ENCODE measurements at places on chromosomes 1 and 21.

DNA sequence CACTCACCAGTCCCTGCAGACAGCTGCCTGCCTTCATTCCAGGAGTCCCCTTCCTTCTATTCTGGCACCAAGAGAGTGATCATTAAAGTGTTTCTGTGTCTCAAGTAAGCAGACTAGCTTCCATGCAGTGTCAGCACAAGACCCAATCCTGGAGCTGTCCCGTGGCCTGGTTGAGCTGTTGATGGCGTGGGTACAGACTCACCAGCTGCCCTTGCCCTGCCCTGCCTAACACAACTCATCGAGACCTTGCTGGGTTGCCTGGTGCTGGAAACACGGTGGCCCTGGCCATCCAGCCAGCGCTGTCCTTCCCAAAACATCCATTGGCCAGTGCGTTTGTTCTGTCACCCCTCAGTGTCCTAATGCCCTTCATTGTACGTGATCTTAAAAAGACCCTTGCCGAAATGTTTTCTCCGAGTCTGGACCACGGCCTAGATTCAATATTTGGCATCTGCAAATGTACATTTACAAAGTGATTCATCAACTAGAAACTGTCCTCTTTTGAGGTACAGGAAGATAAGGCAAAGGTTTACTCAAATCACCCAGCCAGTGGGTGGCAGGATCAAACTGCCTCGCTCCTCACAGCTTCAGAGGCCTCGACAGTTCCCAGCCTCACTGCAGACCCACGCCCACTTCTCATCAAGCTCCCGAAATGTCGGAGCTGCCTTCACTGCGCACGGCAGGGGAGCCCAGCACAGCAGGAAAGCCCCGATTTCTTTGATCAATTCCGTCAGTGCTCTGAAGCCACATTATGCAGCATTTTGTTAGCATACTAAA is 494.2 kb downstream of the KIF26B start:
- DNase-seq, result no peak

DNA sequence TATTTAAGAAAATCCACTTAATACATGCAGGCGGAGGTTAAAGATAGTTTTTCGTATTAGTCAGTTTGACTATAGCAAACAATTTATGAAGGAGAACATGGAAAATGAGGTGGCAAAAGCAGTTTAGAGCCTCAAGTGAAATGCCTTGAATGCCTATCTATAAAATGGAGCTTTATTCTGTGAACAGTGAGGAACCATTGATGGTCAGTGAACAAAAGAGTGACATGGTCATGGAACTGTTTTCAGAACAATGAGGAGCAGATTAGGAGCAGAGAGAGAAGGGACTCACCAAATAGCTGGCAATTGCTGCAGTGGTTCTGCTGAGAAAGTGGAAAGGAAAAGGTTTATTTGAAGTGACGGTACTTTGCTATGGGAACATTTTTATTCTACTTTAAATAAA is 299.8 kb downstream of the DUSP10 start:
- DNase-seq, result no peak

DNA sequence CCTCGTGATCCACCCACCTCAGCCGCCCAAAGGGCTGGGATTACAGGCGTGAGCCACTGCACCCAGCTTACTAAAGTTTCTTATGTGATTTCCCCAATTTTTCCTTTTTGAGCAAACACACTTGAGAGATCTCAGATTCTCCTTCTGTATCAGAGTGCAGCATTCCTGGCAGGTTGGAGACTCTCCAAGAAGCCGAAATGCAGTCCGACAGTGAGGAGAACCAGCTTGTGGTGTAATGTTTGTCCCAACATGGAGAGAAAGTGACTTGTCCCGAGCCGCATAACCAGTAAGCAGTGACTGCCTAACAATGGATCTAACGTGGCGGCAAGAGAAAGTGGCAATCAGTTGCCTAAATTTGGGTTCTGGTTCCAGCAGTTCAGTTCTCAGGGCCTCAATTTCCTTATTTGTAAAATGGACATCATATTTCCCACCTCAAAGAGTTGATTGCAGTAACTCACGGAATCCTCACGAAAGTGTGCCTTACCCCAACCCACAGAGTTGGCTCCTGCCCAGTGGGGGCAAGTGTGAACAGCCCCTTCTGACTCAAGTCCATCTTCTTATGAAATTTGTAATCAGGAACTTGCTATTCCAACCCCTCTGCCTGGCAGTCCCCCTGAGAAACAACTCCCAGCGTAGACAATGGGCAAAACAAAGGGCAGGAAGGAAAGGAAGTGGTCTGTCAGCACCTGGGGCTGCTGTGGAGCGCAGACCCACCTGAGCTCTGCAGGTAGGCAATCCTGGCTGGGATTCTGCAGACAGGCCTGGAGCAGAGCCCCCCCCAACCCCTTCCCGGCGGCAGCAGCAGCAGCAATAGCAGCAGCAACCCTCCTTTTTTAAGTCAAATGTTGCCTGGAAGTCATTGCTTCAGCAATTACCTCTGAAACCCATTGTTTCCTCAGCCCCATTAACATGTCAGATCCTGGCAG is 223.6 kb upstream of the POU3F1 start:
- DNase-seq, result no peak

GRCh38 chr1:31901838-31902509 is 36.2 kb downstream of the PTP4A2 start:
- DNase-seq, result no peak

- no peak for DNase-seq
Observed at GRCh38 chr1:109481646-109482045, 2.1 kb upstream of the ATXN7L2 start.

GRCh38 chr1:96416701-96417444 is 304.7 kb upstream of the PTBP2 start:
- DNase-seq, result no peak

GRCh38 chr1:9317591-9318417 is 25.1 kb downstream of the SPSB1 start:
- DNase-seq, result no peak

DNA sequence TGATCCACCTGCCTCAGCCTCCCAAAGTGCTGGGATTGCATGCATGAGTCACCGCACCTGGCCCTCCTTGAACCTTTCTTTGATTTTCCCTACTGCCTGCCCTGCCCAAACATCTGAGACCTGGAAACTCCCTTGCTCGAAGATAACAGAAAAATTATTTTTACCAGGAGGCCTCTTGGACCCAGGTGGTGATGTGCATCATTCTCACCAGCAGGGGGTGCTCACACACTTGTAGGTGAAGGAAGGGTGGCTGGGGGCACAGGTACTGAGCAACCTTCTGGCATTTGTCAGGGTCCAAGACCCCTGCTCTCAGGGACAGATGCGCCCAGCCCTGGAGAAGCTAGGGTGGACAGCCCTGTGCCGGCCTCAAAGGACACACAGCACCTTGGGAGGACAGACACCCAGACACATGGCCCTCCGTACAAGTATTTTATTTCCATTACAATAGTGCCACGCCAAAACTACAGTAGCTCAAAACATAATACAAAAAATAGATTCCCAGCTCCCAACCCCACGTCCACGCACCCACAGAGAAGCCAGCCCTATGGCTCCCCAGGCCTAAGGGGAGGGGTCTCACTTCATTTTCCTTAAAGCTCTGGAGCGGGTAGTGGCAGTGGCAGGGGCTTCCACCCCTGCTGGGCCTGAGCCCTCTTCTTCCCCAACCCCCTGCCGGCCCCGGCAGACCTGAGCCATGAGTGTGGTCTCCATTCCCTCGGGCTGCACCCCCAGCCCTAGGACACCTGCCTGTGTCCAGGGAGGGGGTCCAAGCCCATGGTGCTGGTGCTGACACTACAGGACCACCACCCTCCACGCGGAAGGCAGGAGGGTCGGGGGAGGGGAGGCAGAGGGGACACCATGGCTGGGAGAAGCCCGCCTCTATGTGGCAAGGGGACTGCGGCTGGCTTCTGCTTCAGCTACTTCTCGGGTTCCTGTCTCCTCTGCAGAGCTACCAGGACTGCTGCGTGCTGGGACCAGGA is 40.4 kb upstream of the EIF4G3 start:
- DNase-seq, result peak; percentile 73

DNA sequence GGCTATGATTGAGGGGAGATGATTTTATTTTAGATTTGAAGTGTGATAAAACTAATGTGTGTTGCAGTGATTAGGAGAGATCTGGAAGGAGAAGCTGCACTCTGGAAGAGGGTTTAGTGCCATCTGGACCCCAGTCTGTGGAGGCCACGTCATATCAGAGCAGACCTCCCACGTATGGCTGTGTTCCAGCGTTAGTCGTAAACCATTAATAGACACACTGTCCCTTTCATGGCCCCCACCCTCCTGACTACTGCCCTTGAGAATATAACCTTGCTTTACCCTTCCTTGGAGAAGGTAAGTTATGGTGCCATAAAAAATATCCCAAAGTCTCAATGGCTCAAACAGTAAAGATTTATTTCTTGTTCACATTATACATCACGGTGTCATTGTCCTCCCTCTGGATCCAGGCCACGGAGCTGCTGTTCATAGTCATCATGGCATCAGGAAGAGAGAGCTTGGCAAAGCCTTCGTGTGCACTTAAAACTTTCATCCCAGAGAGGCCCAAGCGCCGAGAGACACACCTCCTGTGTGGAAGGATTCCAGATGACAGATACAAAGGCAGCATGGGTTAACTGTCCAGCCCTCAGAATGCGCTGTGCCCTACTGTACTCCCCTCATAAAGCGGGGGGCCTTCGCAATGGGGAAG is 33.2 kb downstream of the RHOU start:
- no peak for DNase-seq

GRCh38 chr1:197788741-197789739 is 13.8 kb upstream of the DENND1B start:
- DNase-seq, result no peak

DNA sequence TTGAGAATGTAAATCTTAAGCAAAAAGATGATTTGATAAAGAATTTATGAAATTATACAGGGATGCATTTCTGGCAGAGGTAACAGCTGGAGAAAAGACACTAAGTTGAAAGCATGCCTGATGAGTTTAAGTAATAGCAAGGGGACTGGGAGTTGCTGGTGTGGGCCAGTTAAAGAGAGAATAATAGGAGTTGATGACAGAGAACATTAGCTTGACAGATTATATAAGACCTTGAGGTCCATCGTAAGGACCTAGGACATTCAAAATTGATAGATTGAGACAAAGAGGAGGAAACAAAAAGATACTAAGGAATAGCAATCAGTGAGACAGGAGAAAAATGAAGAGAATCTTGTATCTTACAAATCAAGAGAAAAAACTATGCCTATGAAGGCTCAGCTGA is 84.7 kb upstream of the TMPRSS15 start:
- no peak for DNase-seq

DNA sequence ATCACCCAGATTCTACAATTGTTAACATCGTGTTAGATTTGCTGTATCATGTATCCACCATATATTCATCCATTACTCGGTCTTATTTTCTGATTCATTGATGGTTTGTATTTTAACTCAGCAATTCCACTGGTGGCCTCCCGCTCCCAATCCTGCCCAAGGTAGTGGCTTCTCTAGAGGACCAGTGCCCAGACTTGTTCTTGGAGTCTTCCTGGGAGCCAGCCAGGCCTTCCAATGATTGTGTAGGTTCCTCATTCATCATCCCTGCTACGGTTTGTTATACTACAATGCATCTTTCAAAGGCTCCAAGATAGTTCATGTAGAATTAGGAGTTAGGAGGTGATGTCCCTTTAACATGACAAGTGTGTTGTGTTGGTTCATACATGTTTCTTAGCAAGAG is 451.1 kb downstream of the SETD4 start:
- DNase-seq, result no peak

DNA sequence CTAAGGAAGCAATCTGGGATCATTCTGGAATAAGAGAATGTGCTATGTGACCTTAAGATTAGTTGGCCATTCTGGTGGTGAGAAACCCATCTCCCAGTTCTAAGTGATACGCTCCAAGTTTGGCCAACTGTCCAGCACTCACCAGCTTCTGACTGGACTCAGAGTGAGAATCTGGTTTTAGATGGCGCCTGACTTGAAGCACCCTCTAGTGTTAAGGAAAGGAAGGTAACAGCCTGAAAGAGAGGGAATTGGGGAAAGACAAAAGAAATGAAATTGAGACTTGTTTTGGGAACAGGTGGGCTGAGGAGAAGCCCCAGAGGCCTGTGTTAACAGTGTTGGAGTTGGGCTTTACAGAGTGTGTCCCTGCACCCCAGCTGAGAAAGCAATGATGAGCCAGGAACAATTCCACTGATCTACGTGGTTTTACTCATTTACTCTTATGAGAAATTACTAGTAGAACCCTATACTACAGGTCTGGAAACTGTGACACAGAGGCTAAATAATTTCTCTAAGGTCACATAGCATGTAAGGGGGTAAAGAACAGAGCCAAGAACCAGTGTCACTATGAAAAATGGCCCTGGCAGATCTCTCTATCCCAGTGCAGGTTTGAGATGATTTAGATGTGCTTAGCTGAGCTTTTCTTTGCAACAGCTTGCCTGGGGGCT is 9.3 kb upstream of the FCAMR start:
- peak; percentile 13 for DNase-seq

GRCh38 chr21:31293986-31294385 is 50.1 kb downstream of the TIAM1 start:
- DNase-seq, result no peak

DNA sequence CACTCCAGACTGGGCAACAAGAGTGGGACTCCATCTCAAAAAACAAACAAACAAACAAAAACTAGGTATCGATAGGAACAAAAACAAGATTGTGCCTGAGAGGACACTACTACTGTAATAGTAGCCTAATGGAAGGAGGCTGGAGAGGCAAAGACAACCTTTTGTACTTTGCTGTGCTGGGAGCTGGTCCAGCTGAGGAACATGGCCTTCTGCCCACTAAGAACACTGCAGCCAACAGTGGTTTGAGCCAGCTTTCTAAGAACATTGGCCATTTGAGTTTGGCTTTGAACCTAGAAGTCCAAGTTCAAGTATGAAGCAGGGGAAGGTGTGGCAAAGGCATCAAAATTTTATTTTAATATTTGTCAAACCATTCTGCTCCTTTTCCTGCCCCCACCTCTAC is 22.7 kb upstream of the RGS8 start:
- DNase-seq, result no peak

DNA sequence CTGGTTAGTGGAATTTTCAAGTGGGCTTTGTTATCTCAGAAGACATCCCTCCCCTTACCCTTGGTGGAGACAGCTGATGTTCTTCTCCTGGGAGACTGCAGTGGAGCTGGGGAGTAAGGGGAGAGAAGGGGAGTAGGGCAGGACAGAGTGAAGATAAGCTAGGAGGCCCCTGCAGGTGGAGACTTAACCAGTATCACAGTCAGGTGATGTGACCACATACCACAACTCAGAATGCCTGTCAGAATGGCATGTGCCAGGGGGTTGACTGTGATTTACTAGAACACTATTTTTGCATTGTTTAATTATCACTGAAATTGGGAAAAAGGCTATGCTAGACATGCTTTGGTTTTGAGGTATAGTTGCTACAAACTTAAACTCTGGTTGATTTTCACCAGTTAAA is 124.6 kb downstream of the NRDC start:
- DNase-seq, result no peak

- no peak for DNase-seq
Observed at GRCh38 chr1:61370177-61370912, 288.0 kb downstream of the NFIA start.

GRCh38 chr1:54874079-54874830 is 12.7 kb downstream of the DHCR24 start:
- no peak for DNase-seq

DNA sequence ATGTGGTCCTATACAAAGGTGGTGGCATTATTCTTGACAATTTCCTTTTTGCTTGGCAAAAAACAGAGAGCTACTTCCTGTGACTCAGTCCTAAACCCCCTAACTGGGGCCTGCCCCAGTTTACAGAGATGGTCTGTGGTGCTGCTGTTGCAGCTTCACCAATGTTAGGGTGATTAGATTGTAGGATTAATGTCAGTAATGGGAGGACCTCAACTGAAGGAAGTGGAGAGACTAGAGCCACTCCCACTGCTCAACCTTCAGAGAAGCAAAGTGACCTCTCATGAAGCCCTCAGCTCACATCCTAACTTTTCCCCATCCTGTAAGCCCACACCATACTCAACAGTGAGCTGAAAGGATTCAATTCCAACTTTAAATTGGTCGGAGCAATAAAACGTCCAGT is 3.6 kb downstream of the S100A6 start:
- no peak for DNase-seq

All from hematopoietic multipotent progenitor cell treated with erythropoietin and hydrocortisone succinate and interleukin-3 and kit ligand, for 17 days (in vitro differentiated cells).